ENCODE measurements at places on chromosomes 3 and 15.

DNA sequence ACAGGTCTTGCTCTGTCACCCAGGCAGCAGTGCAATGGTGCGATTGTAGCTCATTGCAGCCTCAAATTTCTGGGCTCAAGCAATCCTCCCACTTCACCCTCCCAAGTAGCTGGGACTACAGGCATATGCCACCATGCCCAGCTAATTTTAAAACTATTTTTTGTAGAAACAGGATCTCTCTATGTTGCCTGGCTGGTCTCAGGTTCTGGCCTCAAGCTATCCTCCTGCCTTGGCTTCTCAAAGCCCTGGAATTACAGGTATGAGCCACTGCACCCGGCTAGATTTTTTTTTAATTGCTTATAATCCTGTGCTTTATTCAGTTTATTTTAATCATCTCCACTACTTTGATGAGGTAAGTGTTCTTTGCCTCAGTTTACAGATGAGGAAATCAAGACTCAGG, 156.5 kb downstream of the CHDH start:
- DNase-seq, result no peak

GRCh38 chr15:58898150-58898680, 35.3 kb downstream of the SLTM start:
- no peak for DNase-seq

DNA sequence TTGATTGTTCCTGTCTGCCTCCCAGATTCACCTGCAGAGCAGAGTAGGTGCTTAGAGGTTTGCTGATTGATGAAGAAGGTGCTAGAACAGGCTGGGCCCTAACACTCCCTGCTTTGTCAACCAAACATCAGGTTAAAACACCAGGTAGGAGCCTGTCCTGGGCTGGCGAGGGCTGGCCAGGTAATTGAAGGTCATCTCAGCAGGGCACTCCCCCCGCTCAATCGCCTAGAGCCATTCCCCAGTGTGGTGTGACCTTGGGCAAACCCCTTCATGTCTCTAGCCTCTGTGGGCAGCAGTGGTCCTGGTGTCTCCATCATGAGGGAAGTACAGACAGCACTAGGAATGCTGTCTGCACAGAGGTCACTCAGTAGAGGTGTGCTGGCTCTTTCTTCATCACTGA, 88.3 kb downstream of the KLF15 start:
- DNase-seq, result no peak

DNA sequence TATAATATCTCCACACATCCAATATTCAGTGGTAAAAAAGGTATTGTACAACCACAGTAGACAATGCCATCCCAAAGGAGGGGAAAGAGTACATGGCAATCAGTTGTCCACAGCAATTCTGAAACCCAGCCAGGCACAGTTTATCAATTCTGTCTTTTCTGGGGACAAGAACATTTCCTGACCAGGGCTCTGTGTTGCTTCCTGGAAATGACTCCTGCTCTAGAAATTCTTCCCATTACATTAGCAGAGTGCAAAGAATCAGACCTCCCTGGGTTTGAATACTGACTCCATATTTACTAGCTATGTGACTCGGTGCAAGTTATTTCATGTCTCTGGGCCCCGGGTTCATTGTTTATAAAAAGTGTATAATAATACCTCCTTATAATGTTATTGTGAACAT, 220.4 kb upstream of the CFAP20DC start:
- DNase-seq, result no peak

DNA sequence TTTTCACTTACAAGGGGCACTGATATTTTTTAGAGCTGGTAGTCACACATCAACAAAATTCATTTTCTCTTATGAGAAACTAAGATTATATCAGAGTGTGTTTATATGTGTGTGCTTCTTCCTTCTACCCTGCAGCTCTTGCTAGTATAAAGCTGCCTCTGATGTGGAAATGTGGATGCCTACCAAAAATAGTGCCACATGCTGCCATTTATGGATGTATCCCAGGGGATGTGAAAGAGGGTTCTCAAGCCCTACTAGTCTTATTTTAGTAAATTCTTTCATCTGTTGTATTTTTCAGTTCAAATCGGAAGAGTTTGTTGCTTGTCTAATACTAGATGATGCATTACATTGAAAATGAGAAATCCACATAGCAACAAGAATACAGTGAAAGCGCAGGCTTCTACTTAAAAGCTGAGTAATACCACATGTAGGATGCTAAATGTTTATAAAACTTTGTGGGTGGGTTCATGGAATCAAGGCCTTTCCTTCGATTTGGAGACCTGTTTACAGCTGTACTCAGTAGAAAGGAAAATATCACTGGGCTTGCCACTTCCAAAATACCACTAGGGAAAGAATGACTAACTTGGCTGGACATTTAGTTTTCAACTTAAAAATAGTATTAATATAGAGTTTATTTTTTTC, 399.2 kb downstream of the EPHA3 start:
- no peak for DNase-seq

GRCh38 chr15:27086149-27086548, 115.2 kb downstream of the GABRG3 start:
- DNase-seq, result no peak

DNA sequence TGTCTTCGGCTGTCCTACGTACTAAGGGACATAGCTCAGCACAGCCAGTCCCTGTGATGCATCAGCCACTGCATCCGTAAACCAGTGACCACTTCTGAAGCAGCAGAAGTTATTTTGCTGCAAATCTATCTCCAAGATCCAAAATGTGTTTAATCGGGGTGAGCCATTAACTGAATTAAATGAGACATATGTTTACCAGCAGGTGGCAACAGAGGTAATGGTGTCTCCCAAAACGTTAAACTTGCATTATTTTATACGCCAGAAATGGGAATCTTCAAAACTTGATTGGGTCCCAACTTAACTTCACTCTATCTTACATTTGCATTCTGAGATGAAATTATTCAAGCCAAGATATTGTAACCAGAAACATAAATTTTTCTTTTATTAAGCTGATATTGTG, 75.3 kb upstream of the BOC start:
- DNase-seq, result no peak

GRCh38 chr3:188125076-188125475, 28.9 kb upstream of the LPP start:
- no peak for DNase-seq

- no peak for DNase-seq
Measured at GRCh38 chr3:107954845-107955244, 136.0 kb downstream of the CD47 start.

- no peak for DNase-seq
Measured at GRCh38 chr3:108408883-108409799, 101.3 kb downstream of the MYH15 start.

- DNase-seq, result no peak
Measured at GRCh38 chr3:196872316-196872715, 4.6 kb downstream of the SENP5 start.

GRCh38 chr3:100002599-100003350, 111.5 kb downstream of the FILIP1L start:
- DNase-seq, result no peak

GRCh38 chr15:82935382-82935781, 17.1 kb downstream of the HOMER2 start:
- DNase-seq, result no peak

- DNase-seq, result no peak
Measured at GRCh38 chr3:196193133-196193735, 18.0 kb downstream of the ZDHHC19 start.

DNA sequence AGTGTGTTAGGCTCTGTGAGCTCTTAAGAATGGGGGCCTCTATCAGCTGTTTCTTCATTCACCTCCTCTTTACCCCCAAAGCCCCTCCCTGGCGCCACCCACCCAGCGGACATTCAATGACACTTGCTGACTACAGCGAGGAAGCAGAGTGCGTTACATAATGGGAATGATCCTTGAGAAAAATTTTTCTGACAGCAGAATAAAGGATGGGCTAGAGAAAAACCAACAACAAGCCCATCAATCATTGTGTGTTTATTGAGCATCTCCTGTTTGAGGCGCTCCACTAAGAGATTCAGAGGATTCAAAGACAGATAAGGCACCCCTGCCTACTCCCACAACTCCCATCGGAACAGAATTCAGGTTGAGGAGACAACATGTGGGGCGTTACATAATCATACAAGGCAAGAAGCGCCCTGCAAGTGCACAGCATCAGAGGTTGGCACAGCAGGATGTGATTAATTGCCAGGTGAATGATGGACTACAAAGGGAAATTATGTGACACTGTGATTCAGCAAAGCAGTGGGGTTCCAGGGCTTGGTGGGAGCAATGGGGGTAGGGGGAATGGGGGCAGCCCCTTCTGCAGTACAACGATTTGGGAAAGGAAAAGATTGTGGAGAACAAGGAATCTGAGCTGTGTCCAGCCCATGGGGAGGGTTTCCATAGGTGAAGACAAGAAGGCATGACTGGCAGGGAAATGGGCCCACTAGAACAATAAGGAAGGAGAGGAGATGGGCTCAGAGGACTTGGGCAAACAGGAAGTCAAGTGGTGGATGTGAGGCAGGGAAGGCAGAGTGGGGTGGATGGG, 141.3 kb upstream of the ATP2B2 start:
- no peak for DNase-seq

DNA sequence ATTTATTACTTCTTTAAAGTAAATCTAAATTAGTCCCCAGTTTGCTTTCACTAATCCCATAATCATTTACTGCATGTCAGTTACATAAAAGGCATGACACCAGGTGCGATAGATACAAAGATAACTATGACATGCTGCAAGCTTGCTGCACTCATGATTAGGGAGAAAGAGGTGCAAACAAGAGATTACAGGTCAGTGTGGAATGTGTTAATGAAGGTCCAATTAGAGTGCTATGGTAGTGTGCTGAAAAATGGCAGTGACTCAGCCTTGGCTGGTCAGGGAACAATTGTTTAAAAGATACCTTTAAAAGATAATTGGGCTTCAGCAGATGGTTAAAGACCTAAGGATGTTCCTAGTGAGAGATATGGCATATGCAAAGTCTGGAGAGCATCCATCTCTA, 352.6 kb upstream of the TGFBR2 start:
- DNase-seq, result no peak

GRCh38 chr3:46675843-46676567, 17.5 kb downstream of the ALS2CL start:
- DNase-seq, result no peak

DNA sequence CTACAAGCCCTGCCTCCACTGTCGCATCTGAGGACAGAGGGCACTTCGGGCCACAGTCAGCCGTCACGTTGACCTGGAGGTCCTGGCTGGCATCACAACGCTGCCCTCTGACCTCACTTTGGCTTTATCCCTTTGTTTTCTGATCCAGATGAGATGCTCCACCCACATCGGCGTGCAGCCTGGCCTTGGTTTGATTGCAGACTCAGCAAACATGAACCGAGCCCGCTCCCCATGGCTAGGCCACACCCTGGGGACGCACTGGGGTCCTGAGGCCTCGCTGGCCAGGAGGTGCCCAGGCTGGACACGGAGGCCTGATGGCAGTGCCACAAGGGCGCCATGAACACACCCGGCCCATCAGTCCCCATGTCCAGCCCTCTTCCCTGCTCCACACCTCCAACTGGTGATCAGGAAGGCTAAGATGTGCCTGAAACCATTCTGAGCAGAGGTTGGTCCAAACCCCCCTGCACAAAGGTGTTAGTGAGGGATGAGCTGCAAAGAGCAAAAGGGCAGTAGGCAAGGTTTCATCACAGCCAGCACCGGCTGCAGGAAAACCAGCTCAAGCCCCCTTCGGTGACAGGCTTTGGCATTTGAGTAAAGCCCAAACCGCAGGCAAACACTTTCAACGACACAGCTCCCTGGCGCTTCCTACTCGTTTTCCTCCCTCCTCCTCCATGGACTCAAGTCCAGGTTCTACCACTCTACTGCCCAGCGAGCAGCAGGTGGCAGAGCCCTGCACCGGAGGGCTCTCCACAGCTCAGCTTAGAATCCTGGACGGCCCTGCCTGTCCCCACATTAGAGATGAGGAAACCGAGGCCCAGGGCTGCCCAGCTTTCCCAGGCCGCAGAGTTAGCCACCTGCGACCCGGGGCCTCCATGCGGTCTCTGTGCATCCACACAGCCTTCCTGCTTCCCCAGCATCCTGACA, 165.8 kb downstream of the NUP210 start:
- DNase-seq, result no peak

DNA sequence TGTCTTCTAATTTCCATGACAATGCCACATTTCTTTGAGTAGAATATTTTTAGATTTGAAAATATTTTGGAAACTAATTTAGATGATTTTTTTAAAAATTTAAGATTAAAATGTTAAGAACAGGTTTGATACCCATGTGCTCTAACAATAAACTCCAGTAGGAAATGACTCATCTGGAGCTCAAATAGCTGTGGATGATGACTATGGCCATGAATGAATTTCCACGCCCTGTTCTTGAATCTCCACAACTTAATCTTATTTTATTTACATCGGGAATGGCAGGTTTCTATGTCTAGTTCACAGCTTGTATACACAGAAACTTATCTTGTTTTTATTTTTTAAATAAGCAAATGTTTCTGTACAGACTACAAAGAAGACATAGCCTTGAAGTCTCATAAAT, 726.8 kb downstream of the NAALADL2 start:
- DNase-seq, result no peak

GRCh38 chr3:35969406-35969805, 330.1 kb downstream of the ARPP21 start:
- DNase-seq, result no peak

DNA sequence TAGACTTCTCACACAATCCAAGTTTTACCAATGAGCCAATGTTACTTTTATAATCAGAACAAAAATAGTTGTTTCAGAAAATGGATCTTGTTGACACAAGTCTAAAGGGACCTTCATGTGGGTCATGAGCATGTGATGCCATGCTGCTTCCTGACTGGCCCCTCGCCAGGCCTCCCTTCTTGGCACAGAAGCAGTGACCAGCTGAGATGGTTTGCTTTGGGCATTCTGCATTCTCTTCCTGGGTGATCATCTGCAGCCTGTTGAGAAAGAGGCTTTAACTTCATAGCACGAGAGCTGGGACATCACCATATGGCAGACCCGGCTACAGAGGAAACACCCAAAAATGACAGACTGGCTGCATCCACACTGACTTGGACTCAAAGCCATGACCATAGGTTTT, 45.7 kb downstream of the TGM4 start:
- no peak for DNase-seq

- peak; percentile 44 for DNase-seq
Measured at GRCh38 chr3:132788301-132788671, 66.1 kb upstream of the NPHP3 start.

Data from NCI-H1436 treated with DMSO at 0.1 percent for 48 hours (cell line).